ENCODE measurements at places on chromosomes 3 and 15.

- DNase-seq: no peak
Observed at GRCh38 chr15:51161491-51162220, 67.0 kb upstream of the TNFAIP8L3 start.

DNA sequence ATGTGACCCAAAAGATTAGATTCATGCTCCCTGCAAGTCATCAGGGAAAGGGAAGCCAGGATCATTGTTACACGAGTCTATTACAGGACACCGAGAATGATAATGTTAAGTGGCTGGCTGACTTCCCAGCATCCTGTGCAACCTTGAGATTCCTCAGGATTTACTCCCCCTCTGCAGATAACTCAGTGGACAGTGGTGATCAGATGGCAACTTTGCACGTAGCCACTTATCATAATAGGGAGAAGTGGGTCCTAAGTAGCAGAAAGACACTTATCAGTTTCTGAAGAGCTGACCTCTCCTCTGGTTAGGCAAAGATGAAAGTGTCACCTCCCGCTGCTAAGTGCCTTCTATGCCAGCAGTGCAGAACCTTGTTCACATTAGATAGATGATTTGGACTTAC lies 6.7 kb upstream of the TMPRSS7 start:
- no peak for DNase-seq

GRCh38 chr3:18079739-18080138 lies 337.3 kb upstream of the TBC1D5 start:
- no peak for DNase-seq

- no peak for DNase-seq
Observed at GRCh38 chr3:122415104-122415744, 638 bp downstream of the WDR5B start.

GRCh38 chr15:60384053-60384452 lies 13.7 kb downstream of the ANXA2 start:
- no peak for DNase-seq

GRCh38 chr15:99115300-99116215 lies 10.7 kb downstream of the SYNM start:
- DNase-seq: no peak

DNA sequence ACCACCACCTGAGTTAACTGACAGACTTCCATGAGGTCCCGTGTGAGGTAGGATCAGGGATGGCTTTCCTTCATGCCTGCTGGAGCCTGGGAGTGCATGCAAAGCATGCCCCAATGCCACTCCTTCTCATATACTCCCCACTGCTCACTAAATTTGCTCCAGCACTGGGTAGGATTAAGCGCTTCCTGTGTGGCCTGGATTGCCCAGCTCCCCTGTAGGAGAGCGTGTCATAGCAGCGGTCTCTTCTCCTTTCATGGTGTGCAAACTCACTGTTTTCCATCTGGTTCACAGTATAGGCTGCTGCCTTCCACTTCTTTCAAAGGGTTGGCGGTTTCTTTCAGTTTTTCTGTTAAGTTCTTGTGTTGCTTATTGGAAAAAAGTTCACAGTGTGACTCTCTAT lies 34.1 kb upstream of the ABI3BP start:
- no peak for DNase-seq

DNA sequence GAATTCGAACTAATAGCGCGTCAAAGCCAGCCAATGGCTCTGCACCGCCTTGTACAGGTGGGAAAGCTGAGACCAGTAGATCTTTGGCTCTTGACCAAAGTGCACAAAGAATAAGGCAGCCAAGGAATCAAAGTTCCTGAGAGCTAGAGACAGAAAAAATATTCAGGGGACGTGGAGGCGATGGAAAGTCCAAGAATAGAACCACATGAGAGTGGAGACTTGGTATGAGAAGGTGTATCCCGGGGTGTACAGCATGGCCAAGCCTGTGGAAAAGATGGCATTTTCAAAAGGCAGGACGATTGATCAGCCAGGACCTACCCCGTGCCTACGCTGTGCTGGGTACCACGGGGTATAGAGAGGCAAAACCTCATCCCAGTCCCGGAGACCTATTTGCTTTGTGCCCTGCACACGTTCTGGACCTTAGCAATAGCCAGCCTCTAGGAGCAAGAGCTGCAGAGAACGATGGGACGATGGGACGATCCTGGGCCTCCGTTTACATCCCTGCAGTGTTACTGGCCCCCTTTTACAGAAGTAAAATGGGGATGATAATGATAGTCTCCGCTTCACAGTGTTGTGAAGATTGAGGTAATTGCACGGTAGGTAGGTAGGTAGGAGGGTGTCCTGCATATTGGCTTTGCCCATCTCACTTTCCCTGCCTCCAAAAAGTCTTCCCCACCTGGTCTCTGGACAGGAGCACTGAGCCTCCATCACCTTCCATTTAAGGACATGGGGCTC lies 583 bp upstream of the RBSN start:
- DNase-seq: no peak

DNA sequence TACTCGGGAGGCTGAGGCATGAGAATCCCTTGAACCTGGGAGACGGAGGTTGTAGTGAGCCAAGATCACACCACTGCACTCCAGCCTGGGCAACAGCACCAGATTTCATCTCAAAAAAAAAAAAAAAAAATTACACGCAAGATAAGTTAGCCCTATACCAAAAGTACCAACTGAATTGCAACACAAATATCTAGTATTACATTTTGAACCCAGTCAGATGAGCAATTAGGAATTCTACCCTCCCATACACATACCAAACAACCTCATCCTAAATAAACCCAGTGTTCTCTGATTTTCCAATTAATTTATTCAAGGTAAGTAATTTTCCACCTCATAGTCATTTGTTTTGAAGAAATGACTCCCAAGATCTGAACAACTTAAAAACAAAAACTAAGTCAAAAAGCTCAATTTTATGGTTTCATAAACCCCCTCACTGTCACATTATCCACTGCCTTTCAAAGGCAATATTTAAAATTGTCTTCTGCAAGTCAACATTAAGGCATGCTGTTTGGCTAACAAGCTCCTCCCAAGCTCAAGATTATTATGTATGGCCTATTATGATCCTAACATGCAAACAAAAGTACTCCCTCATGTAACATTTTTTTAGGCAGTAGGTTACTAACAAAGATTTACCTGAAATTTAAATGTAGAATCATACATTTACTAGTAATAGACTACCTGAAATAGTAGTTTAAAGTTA lies 4.5 kb downstream of the RAF1 start:
- DNase-seq: no peak

DNA sequence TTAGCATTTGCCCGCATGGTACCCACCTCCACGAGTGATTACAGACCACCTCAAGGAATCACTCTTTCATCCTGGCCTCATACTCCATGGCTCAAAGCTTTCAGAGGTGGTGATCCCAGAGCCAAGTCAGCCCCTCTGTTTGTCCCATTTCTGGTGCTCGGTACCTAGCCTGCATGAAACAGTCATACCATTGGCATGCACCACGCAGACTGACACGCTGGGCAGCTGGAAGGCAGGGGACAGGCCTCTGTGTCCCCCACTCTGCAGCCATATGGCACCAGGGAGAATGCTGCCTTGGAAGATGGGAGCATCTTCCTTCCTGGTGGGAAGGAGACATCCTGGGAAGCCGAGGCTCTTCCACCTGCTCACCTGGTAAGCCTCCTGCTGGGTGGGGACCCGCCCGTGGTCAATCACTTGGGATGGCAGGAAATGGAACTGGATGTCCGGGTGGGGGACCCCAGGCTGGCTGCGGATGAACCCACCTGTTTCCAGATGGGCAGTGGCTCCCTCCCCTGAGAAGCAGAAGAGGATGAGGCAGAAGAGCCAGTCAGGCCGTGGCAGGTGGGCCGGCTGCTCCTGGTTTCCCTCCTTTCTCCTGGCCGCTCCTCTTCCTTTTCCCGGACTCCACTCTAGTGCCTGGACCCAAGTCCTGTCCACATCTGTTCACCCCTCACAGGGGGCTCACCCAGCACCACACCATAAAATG lies 26.9 kb downstream of the CHDH start:
- no peak for DNase-seq

DNA sequence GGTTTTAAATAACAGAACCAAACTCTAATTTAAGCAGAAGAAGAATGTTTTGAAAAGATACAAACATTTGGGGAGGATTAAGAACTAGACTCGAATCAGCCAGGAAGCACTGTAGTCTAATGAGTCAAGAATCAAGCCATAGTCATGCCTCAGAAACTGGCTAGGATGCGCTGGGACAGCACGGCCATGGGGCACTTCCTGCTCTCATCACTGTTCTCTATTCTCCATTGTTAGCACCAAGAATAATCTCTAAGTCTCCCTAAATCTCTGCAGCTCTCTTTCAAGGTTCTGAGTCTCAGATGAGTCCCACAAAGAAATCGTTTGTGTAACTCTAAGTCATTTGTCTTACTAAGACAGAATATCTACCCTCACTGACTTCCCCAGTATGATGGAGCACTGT lies 399.0 kb upstream of the KCNMB2 start:
- no peak for DNase-seq

GRCh38 chr15:70722266-70723121 lies 40.9 kb downstream of the UACA start:
- DNase-seq: peak; percentile 13

- DNase-seq: no peak
Observed at GRCh38 chr3:159629329-159630084, 359.1 kb upstream of the IL12A start.

DNA sequence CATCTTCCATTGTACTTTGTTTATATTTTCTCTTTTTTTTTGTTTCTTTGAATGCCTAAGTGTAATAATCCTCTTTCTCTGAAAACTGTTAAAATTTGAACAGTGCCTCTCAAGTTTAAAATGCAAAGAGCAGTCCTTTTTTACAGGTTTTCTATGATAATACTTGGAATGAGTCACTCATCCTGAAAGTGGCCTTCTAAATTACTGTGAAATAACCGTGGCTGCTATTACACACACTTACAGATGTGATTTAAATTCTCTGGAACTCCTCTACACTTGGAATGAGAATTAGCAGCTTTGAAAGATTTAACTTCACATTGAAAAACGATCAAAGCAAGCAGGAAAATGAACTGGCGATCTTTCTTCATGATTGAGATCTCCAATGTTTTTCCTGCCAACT lies 105.9 kb downstream of the ROBO1 start:
- DNase-seq: no peak

- DNase-seq: no peak
Observed at GRCh38 chr15:28260722-28261121, 61.3 kb downstream of the HERC2 start.

- DNase-seq: no peak
Observed at GRCh38 chr3:196749125-196749524, 9.5 kb downstream of the PAK2 start.

DNA sequence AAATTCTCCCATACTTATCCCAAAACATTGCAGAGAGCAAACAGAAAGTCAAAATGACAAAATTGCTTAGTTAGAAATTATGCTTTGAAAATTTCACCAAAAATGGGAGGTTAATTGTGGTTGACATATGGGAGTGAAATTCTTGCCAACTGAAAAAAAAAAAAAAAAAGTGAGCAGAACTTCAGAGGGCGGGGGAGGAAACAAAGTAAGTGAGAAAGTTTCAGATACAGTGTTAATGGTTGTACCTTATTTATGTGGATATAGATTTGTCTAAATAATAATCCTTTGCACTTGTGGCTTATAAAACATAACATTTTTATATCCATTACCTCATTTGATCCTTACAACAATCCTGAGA lies 91.5 kb upstream of the RAP2B start:
- no peak for DNase-seq

DNA sequence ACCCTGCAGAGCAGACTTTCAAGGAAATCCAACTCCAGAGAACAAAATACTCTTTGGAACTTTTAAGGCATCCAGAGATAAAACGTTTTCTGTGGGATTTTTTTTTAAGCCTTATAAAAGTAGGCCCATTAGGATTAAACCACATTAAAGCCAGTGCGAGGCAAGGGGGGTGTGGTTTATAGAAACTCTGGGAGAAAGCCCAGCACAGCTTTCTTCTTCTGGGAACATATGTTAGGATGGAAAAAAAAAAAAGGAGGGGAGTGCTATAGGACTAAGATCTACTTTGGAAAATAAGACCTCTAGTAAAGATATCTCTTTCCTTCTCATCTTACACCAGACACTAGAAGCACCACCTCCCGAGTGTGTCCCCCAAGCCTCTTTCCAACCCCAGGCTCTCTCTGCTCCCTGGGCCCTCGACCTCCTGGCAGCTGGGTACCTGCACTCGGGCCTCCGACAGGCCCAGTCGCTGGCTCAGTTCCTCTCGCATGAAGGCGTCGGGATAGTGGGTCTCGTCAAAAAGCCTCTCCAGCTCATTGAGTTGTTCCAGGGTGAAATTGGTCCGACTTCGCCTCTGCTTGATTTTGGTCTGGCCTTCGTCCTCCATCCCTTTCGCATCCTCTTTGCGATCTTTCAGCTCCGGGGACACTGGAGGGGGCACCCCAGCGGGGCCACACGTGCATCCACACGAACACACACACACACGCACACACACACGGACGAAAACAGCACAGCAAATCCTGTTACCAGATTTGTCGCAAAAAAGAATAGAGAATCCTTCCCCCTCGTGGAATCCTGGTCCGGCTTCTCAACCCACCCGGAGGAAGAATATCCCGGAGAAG lies 3.8 kb downstream of the SHOX2 start:
- DNase-seq: no peak

- DNase-seq: no peak
Observed at GRCh38 chr3:56629451-56629850, 53.6 kb downstream of the TASOR start.

DNA sequence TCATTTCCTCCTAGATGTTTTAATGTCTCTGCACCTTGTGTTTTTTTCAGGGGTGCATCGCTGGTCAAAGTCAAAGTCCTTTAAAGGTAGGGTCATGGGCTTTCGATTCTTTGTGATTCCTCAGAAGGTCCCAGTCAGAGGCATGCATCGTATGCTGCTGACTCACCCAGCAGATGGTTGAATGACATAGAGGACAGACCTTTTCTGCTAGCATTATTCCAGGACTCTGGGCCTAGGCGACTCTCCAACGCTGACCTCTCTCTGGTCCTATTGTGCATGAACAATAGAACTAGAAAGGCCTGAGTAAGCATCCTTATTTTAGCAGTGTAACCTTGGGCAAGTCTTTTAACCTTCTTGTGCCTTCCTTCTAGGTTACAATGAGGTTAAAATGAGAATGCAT lies 75.9 kb downstream of the DGKG start:
- no peak for DNase-seq

DNA sequence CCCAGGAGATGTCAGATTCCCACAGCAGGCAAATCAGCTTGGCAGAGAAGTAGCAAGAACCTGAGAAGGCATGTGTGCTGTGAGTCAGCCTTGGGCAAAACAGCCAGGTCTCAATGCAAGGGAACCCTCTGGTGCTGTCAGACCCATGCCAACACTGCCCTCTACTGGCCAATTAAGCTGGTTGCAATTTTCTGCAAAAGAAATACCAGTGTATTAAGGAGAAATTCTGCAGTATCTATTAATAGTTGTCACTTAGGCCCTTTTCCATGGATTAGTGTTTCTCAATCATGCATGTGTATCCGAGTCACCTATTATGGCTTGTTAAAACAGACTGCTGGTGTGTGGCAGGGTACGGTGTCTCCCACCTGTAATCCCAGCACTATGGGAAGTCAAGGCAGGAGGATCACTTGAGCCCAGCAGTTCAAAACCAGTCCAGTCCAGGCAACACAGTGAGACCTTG lies 26.2 kb downstream of the MAP4 start:
- DNase-seq: peak; percentile 29

DNA sequence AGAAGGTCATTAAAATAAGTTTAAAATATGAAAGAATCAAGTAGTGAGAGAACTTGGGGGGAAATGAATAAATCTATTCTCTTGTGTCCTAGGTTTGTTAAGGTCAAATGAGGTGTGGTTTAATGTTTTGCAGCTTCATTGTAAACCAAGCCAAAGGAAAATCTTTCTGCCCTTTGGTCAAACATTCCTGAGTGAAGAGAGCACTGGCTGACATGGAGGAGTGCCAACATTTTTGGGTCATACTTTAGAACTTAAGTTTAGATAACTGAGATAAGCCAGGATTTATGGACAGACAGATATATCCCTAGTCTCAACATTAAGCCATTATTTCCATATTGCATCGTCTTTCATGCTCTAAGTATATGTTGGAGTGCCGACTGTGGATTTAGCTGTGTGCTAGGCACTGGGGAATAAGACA lies 66.4 kb downstream of the PTPRG start:
- DNase-seq: no peak
